ENCODE measurements at places on chromosomes 12 and 14. TPM values are rescaled to one million over a fixed set of nuclear protein-coding genes. Genes with fewer than 3 reads are reported as not detected.

SERPINA12 gene
- not detected for total RNA-seq

MYO1A gene
- total RNA-seq = not detected

ANKS1B gene
- 2.4 TPM for total RNA-seq

KRT79 gene
- not detected for total RNA-seq

GRIP1 gene
- total RNA-seq = 8.2 TPM

KRT74 gene
- not detected for total RNA-seq

OR4K1 gene
- total RNA-seq = not detected

ADAM21 gene
- 0.15 TPM for total RNA-seq

KRT72 gene
- total RNA-seq = not detected

NUP107 gene
- 149 TPM for total RNA-seq

RHEBL1 gene
- total RNA-seq = 8.8 TPM

PMEL gene
- 1.3 TPM for total RNA-seq

JPH4 gene
- total RNA-seq = 0.10 TPM

P2RX2 gene
- total RNA-seq = not detected

OR5AU1 gene
- total RNA-seq = 0.03 TPM

HRK gene
- total RNA-seq = 0.04 TPM

GPR68 gene
- total RNA-seq = not detected

FICD gene
- total RNA-seq = 2.9 TPM

IFI27L1 gene
- 9.5 TPM for total RNA-seq

RHOJ gene
- 3.1 TPM for total RNA-seq

ANG gene
- total RNA-seq = 0.49 TPM

INHBC gene
- 0.28 TPM for total RNA-seq

MYF6 gene
- total RNA-seq = not detected

NGDN gene
- 76.5 TPM for total RNA-seq

LRRC9 gene
- not detected for total RNA-seq

CLMN gene
- 24.7 TPM for total RNA-seq

NUAK1 gene
- total RNA-seq = 4.0 TPM

PPP4R4 gene
- 35.5 TPM for total RNA-seq

SDR9C7 gene
- not detected for total RNA-seq

DNAI7 gene
- not detected for total RNA-seq

Measured in SJCRH30 (cell line).